ENCODE measurements at places on chromosomes 2 and 18. TPM values are rescaled to one million over a fixed set of nuclear protein-coding genes. Genes with fewer than 3 reads are reported as not detected.

The WNT10A gene
- 0.23 TPM for total RNA-seq

The COPS8 gene
- 128 TPM for total RNA-seq

The CNTNAP5 gene
- total RNA-seq, result not detected

The CHPF gene
- 31.8 TPM for total RNA-seq

The NOSTRIN gene
- total RNA-seq, result 2.2 TPM

All from A549 treated with GW870086 at 1 μM for 4 hours (cell line).